ENCODE measurements at places on chromosomes 6 and 20. TPM values are rescaled to one million over a fixed set of nuclear protein-coding genes. Genes with fewer than 3 reads are reported as not detected.

TP53TG5 gene
- not detected for total RNA-seq

HUS1B gene
- total RNA-seq = 3.6 TPM

FOXP4 gene
- total RNA-seq = 12.1 TPM

SNX21 gene
- 140 TPM for total RNA-seq

RSPH3 gene
- 13.0 TPM for total RNA-seq

OXT gene
- total RNA-seq = not detected

DNA sequence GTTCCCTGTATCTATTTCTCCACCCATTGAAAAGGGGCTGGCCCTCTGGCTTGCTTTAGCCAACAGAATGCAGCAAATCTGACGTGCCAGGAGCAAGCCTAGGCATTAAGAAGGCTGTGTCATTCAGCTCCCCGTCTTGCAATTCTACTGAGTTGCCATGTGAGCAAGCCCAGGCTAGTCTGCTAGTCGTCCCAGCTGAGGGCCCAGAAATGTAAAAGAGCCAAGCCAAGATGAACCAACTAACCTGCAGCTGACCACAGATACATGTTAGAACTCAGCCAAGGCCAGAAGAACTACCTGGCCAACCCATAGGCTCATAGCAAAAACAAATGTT, 30.1 kb downstream of the PREP start:
- DNase-seq = no peak

- DNase-seq = no peak
These were observed 147.8 kb upstream of the INSM1 start for GRCh38 chr20:20220134-20220533.

GRCh38 chr20:58377766-58378401, 11.1 kb upstream of the VAPB start:
- no peak for DNase-seq

DNA sequence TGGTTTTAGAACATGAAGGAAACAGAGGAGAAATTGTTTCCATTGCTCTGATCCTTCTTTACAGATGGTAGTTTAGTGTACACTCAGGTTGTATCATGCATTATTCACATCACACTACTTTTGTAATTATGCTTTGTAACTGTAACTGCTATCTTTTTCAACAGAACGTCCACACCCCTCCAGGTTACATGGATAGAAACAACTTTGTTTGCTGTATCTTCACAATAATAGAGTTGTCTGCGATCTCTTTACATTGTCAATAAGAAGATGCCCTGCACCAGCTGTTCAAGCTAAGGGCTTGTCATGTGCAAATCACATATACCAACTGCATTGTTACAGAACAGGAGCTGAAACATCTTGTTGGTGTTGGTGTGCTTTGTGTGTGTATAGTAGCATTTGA, 67.9 kb upstream of the MAP7 start:
- DNase-seq = no peak

GRCh38 chr20:47360297-47361056, 4.0 kb upstream of the ZMYND8 start:
- peak; percentile 89 for DNase-seq

- no peak for DNase-seq
These were observed 110.6 kb upstream of the GLP1R start for GRCh38 chr6:38937839-38938613.

DNA sequence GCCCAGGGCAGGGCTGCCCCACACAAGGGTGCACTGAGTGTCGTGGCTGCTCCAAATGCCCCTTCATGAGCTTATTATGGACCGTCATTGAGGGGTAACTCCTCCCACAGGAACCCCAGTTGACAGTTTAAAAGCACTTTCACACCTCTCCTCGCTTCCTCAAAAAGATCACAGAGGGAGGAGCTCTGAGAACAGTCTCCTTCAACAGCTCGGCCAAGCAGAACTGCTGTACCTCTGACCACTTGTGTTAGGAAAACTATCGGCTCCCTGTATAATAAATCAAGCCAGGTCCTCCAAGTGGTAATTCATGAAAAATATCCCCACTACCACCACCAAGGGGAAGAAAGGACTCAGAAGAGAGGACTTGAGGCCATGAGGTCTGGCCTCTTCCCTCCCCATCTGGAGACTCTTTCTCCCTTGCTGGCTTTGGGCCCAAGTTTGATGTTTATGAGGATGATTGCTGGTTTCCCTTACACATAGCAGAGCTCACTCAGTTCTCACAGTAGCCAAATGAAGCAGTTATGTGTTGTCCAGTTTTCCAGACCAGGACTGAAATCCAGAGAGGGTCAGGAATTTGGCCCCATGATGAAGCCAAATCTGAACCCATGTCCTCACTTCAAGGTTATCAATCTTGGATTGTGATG, 8.7 kb downstream of the SNX21 start:
- DNase-seq = no peak

GRCh38 chr6:49550492-49551077, at the start of gene C6orf141:
Gene C6orf141, plus strand, starts transcription at chr6:49550668. Its CDS starts 125 bp downstream, at chr6:49550793.
- DNase-seq = peak; percentile 63

- no peak for DNase-seq
These were observed 583.3 kb downstream of the TENT5A start for GRCh38 chr6:81169166-81169565.

DNA sequence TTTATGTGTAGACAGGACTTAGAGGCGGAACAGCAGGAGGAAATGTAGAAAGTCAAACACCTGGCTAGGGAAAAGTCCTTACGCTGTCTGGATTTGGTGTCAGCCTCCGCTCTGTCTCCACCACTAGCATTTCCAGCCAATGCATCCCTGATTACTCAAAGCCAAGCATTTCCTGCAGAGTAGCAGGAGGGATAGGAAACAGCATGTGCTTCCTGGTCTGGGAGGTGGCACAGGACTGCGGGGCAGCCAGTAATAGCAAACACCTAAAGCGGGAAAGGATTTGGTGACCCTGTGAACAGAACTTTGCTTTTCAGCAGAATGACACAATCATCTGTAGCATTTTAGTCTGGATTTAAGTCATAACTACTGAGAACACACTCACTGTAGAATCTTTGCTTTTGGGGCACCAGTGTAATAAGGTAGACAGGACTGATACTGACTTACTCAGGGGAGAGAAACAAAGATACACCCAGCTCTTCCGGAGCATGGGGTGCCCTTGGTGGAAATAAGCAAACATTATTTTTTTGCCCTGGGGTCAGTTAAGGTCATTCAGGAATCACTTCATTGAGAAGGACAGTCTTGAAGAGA, 133.3 kb upstream of the AHI1 start:
- no peak for DNase-seq

GRCh38 chr20:7151676-7152470, 384.4 kb downstream of the BMP2 start:
- no peak for DNase-seq

DNA sequence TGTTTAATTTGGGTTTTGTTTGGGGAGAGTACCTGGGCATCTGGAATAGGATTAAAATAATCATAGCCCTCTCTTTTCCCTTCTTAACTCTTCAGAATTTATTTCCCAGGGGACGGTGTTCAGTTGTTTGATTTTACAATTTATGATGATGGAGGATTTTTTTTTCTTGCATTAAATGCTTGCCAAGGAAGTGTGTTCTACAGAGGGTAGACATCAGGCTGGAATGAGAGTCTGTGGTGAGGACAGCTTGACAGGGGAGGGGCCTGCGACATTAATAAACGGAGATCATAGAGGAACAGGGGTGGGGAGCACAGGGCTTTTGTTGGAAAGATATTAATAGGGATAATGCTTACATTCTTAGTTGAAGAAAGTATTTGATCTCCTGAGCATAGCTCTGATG, 297.5 kb downstream of the CLIC5 start:
- DNase-seq = no peak

GRCh38 chr6:13302751-13303667, 25.3 kb downstream of the TBC1D7 start:
- DNase-seq = peak; percentile 85

GRCh38 chr6:34934516-34934915, 45.5 kb downstream of the ANKS1A start:
- peak; percentile 79 for DNase-seq

- DNase-seq = no peak
These were observed 201.8 kb upstream of the LRFN2 start for GRCh38 chr6:40788661-40789655.

- DNase-seq = no peak
These were observed 250.5 kb downstream of the ESR1 start for GRCh38 chr6:152057832-152058498.

DNA sequence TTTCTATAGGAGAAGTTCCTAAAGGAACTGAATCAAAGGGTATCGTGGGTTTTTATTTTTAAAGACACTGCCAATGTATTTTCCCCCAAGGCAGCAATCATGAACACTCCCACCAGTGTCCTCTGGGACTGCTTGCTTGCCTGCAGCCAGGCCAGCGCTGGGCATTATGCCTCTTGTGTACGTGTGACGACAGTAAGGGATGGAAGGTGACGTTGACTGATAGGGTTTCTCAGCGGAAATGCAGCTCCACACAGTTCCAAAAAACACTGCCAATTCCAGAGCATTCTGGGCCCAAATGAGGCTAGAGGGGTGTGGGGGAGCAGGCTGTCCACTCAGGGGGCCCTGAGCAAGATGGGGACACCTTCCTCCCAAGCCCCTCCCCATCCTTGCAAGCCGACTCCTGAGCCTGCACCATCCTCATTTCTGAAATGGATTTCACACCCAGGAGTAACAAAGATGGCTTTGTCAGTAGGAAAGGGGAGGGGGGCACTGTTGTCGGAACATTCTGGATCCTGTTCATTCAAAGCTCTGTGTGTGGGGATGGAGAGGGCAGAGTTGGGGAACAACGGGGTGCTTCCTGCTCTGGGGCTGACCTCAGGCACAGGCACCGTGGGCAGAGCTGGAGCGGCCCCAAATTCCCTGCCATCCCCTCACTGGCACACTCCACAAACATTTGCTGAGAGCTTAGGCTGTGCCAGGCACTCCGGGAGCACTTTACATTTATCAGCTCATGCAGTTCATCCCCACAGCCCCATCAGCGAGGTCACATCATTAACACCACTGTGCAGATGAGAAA, 20.0 kb downstream of the PREX1 start:
- DNase-seq = no peak

DNA sequence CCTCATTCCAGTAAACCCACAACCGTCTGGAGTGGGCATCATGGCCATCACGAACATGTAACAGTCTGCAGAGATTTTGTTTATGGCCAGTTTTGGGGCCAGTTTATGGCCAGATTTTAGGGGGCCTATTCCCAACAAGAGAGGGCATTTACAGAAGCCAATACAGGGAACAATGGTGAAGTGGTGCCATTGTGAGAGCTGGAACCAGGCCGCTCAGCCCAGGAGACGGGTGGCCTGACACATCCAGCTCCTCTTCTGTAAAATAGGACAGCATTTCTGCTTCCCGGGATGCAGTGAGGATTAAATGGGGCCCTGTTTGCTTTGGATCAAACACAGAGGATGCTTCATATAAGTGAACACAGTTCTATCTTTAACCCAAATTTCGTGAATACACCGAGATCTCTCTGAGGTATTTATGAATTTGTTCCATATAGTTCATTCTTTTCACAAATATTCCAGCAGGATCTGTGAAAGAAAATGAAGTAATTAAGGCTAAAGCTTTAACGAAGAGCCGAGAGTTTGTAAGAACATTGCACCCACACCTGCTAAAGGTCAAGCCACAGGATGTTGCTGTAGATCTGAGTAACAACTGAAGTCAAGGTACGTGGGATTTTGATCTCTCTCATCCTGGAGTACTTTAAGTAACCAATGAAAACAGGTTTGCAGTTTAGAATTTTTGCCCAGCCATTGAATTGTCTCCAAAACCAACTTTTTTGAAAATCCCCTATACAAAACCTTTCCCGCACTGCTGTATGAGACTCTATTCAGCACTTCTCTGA, 14.5 kb upstream of the SIRPG start:
- DNase-seq = no peak

- no peak for DNase-seq
These were observed 12.2 kb upstream of the NRM start for GRCh38 chr6:30703011-30703410.

GRCh38 chr20:1734269-1734858, 76.8 kb upstream of the SIRPG start:
- no peak for DNase-seq

GRCh38 chr6:157106487-157106886, 216.8 kb downstream of the TMEM242 start:
- DNase-seq = no peak

- DNase-seq = peak; percentile 91
These were observed at the start of gene TUBB2A for GRCh38 chr6:3157131-3157933. Gene TUBB2A, minus strand, starts transcription at chr6:3157544. Its CDS starts 81 bp downstream, at chr6:3157463.

GRCh38 chr20:35883336-35883777, 70.9 kb downstream of the SCAND1 start:
- no peak for DNase-seq

DNA sequence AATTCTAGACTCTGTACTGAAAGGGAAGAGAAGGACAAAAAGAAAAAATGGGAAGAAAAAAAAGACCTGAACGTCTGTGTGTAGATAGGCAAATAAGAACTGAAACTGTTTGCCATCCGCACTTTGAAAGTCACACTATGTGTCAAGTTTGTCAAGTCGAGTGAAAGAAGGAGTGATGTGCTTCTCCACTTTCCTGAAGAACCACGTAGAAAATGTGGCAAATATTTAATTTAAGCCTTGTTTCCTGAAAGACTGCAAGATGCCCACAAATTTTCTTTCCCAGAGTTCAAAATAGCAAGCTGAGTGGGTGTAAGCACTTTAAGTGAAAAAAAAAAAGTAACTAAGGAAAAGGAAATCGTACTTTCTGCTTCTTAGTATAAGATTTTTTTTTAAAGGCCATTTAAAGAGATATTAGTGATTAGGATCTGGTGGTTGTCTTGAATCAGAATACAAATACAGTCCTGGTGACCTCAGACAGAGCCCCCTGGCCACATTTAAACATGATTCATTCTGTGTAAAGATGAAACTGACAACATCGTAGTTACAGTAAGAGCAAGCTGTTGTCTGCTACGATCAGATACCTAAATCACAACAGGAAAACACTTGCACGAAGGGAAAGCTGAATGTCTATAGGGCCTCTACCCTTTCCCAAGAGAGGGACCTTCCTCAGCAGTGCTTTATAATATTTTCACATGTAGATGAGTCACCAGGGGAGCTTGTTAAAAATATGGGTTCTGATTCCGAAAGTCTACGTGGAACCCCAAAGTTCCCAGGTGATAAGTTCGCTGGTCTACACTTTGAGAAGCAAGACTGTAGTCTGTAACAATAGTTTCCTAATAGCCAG, 102.3 kb downstream of the HIVEP2 start:
- no peak for DNase-seq

GRCh38 chr20:46433051-46433450, 26.6 kb upstream of the ELMO2 start:
- DNase-seq = no peak

GRCh38 chr6:144696610-144697368, 411.7 kb downstream of the UTRN start:
- no peak for DNase-seq

- no peak for DNase-seq
These were observed 70.1 kb upstream of the RPS6KA2 start for GRCh38 chr6:166697113-166697512.

GRCh38 chr6:105568142-105568541, 165.3 kb upstream of the PREP start:
- DNase-seq = no peak

GRCh38 chr6:158648682-158649131, 1.1 kb upstream of the SYTL3 start:
- DNase-seq = peak; percentile 39

GRCh38 chr6:121590438-121590837, 155.0 kb downstream of the GJA1 start:
- DNase-seq = no peak

- DNase-seq = no peak
These were observed 92.7 kb upstream of the DTNBP1 start for GRCh38 chr6:15755526-15755925.

Measured in suprapubic skin (tissue), 4 donors.